ENCODE measurements at places on chromosomes 6 and 20. TPM values are rescaled to one million over a fixed set of nuclear protein-coding genes. Genes with fewer than 3 reads are reported as not detected.

NPEPL1 gene
- polyA plus RNA-seq = 18.1 TPM

ABHD16B gene
- polyA plus RNA-seq = 0.72 TPM

SIRPD gene
- polyA plus RNA-seq = not detected

EMILIN3 gene
- 3.3 TPM for polyA plus RNA-seq

LY6G6D gene
- polyA plus RNA-seq = not detected

SLC16A10 gene
- polyA plus RNA-seq = 1.9 TPM

PDE7B gene
- polyA plus RNA-seq = 5.7 TPM

HTR1E gene
- polyA plus RNA-seq = not detected

Measured in heart left ventricle (tissue), 16 donors.